ENCODE measurements at places on chromosomes 7 and 10.

GRCh38 chr7:110973196-110973990 lies 117.5 kb upstream of the LRRN3 start:
- DNase-seq, result no peak

GRCh38 chr10:116665541-116666125 lies 44.9 kb downstream of the PNLIPRP2 start:
- DNase-seq, result no peak

DNA sequence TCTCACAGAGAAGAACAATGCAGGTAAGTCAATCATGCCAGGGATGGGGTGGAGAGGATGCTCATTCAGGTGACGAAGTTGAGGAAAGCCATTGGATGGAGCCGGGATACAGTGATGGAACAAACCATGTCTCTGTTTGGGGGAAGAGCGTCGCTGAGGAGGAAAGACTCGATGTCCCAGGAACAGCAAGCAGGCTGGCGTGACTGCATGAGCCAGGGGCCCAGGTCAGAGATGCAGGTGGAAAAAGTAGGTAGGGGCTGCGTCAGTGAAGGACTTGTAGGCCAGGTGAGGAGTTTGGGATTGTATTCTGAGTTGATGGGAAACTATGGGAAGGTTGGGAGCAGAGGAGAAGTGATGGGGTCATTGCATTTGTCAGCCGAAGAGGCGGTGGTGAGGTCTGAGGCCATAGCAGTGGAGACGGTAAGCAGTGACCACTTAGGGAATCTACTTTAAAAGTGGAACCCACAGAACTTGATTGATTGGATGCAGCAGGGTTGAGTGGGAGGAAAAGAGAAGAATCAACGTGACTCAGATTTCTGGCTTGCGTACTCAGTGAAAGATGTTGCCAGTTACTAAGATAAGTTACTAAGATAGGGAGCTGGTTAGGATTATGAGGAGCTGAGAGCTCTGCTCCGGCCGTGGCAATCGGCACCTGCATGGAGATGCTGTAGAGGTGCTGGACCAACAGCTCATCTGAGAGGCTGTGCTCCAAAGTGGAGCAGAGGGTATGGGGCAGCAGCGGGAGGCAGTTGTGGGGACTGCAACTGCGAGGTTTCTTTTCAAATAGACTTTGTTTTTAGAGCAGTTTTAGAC lies 12.5 kb upstream of the IL2RA start:
- DNase-seq, result no peak

- DNase-seq, result no peak
Measured at GRCh38 chr10:11555556-11555955, 55.9 kb downstream of the USP6NL start.

DNA sequence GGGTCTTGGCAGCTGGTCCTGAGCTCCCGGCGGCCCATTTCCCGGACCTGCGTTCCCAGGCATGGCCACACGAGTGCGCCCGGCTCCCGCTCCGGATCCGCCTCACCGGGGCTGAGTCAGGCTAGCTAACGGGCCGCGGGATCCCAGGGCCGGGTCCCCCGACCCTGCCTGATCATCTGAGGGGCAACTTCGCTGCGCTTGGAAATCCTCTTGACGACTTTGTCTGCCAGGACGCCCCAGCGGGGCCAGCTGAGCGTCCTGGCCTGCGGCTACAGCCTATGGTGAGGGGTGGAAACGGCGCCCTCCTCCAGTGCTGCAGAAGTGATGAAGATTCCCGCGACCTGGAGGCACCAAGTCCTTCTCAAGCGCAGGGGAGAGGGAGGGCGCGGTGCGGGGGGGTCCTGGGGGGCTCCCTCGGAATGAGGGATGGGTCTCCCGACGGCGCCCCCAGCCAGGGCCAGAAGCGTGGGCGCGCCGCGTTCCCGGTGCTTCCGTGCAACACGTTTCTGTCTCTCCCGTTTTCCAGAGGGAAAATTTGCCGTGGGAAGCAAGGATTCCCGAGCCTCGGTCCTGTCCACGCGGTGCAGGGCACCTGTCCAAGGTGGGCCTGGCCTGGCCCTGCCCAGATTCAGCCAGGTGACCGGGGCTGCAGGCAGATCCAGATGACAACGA lies 212.4 kb downstream of the CCSER2 start:
- DNase-seq, result peak; percentile 73

GRCh38 chr7:714251-714671 lies 12.2 kb upstream of the DNAAF5 start:
- DNase-seq, result no peak
